ENCODE measurements at places on chromosomes 3 and 15.

- DNase-seq, result no peak
Measured at GRCh38 chr15:93170329-93170728, 81.3 kb upstream of the RGMA start.

DNA sequence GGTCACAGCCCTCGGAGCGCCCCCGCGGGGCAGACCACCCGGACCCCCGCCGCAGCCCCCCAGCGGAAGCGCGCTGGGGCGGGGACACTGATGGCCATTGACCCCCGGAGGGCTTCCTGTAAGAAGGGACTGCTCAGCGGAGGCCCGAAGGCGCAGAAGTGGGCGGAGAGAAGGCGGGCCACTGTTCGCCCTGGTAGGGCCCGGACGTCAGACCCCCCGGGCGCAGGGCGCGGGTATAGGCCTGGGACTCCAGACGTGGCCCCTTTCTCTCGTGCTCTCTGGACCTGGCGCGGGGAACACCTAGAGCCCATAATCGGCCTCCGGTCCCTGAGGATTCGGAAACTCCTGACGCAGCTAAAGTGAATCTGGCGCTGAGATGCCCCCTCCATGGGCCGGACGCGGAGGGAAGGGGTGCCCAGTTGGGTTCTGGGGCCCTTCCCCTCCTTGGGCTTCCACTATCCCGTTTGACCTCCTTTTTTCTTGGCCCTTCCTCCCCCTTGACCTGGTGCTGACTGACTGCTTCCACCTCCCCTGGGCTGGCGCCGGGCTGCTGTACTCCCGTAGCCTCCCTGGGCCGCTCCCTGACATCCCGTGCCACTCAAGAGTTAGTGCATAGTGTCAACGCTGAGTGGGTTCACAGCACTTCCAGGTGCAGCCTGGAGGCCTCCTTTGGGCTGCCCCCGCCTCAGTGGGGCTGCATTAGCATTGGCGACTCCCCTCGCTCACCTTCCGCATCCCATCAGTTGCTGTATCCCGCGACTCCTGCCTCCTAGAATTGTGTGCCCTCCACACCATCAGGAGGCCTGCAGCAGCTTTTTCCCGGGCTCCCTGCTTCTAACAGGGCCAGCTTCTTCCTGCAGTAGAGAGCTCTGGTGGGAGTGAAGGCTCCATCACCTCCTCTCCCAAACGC lies 694 bp downstream of the ABTB1 start:
- DNase-seq, result no peak

- DNase-seq, result no peak
Measured at GRCh38 chr3:80521081-80521480, 753.3 kb upstream of the ROBO1 start.

DNA sequence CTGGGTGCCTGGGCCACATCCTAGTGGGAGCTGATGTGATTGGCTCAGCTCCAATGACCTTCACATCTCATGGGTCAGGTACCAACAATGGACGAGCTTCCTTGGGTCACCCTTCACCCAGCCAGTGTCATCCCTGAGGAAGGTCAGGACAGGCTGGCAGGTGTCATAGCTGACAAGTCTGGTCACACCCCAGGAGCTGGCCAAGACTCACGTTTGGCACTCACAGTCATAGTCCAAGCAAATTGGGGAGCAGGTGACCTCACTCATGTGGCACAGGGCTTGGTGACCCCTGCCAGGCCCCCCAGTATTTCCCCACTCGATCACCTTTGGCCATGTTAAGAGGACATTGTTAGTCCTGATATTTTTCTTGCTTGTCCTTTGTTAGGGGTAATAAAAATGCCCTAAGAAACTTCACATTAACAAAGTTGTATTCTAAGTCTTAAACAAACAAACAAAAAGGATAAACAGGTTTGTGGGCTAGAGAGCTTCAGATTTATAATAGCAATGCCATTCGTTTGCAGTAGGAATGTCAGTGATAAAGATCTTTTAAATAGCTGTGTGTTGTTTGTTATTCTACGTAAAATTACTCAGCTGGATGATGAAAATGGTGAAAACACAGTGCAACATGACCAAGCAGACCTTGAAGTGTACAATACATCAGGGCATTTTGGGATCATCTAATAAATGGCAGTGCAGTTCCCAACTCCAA lies 79.5 kb upstream of the POMGNT2 start:
- no peak for DNase-seq

DNA sequence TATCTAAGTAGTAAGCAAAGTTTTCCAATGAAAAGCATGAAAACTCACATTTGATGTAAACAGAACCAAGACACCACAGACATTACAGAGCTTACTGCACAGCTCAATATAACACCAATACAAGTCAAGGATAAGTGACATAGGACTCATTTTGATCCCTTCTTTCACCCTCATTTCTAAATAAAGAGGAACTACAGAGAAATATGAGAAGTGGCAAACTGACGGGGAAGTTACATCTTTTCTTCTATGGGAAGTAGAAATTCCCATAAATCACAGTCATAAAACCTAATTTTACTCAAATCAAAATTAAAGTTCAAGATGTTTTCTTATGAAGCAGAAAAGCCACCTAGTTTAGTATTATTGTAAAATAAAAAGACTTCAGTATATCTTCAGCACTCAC lies 3.8 kb downstream of the ATG3 start:
- DNase-seq, result no peak

DNA sequence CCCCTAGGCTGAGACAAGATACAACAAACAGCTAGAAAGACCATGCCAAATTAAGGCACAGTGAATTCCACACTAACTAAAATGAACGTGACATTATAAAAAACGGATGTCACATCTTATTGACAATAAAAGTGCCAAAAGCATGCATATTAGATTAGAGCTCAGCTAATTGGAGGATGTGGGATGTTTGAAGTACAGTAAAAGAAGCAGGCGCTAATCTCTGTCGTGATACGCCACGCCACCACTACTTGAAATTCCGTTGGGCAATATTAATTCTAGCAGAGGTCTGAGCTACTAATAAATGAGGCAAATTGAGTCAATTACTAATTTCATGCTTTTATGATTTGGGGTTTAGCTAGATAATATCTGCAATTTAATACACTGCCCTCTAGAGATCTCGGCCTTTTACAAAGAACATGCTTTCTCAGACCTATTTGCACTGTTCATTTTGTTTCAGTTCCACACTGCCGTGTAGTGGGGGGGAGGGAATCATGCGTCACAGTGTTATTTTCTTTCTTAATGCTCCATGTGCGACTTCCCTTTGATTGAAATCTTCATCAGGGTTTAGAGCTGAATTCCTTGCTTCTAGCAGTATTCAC lies 52.9 kb upstream of the ROBO2 start:
- DNase-seq, result no peak

DNA sequence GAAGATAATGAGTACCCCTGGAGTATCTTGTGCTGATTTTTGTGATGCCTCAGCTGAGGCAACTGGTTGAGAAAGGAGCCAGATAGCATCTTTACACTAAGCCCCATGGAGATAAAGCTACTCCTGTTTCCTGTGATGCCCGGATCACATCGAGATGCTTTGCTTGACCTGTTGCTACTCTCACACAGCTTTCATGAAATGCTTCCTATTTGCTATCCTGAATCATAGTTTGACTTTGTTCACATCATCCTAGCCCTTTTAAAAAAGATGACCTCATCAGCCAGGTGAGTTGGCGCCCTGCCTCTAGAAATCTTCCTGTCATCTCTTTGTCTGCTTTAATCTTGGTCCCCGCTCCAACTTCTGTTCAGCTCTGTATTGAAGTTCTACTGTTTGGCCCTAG lies 409.6 kb upstream of the TBL1XR1 start:
- DNase-seq, result no peak

DNA sequence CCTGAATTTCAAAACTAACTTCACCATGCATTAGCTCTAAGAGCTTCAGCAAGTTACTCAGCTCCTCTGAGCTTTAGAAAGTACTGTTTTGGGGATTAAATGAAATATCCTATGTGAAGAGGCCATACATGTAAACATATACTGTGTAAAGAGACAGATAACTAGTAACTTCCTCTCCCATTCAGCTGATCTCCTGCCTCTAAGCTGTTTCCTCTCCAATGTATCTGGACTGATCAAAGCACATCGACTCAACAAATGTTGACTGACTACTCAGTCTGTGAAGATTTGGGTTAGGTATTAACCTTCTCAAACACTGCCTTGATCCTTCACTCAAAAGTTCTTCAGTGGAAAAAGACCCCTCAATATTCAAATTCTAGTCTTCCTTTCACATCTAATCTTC lies 82.0 kb downstream of the BOC start:
- DNase-seq, result no peak

DNA sequence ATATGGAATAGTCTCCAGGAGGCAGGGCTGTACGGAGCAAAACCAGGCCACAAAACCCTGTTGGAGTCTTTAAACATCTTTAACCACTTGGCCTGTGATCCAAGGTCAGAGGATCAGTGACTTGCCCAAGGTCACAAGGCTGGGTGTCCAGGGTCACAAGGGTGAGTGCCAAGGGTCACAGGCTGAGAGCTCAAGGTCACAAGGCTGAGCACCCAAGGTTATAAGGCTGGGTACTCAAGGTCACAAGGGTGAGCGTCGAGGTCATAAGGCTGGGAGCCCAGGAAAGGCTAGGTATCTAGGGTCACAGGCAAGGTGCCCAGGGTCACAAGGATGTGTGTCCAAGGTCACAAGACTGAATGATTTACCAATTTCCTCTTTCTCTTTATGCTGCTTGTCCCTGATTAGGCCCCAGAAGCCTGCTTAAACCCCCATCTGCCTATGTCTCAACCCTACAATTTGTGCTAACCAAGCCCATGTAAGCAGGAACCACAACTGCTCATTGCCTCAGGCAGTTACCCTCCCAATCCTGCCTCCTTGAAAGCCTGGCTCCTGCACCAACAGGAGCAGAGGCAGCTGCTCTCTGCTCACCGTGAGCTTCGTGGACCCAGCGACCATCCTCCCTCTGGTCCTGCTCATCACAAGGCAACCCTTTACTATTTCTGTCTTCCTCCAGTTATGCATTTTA lies 51.5 kb downstream of the MGLL start:
- DNase-seq, result no peak

GRCh38 chr15:73851689-73852088 lies 21.7 kb upstream of the TBC1D21 start:
- DNase-seq, result peak; percentile 22

DNA sequence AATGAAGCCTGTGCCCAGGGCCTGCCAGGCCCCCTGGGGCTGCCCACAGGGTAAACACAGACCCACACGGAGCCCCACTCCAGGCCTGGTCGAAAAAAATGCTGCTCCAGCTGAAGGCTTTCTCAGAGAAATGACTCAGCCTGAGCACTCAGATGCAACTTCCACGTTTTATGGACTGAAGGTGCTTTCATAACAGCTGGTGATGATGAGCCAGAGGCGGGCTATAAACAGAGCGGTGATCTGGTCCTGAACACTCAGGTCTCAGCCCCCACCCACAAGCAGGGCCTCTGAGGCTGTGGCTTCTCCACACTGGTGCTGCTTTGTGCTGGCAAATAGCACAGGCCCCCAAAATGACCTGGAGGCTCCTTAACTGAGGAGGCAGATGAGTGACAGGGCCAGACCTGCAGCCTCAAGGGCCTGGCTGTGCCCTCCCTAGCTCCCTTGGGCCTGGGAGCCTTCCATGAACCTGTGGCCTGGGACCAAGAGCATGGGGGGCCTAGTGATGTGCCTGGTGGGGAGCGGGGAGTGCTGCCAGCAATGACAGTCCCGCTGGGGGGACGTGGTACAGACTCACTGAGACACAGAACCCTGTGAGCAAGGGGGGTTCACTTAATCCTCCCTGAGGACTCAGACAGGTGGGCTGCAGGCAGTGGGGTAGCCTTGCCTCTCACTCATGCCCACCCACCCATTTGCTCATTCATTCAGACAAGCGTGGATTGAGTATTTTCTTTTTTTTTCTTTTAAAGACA lies 23.0 kb upstream of the FURIN start:
- DNase-seq, result no peak

DNA sequence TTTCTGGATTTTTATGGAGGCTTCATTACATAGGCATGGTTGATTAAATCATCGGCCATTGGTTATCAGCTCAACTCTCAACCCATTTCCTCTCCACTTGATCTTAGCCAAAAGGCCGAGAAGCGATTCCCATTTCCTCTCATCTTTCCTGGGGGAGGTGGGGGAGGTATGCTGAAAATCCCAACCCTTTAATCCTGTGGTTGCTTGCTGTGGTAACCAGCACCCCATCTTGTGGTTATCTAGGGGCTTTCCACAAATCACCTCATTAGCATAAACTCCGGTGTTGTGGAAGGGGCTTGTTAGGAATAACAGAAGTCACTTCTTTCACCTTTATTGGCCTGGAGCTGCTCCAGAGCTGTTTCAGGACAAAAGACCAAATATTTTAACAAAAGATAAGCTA lies 20.9 kb downstream of the PDE8A start:
- no peak for DNase-seq

- no peak for DNase-seq
Measured at GRCh38 chr15:85889956-85890619, 95.4 kb upstream of the KLHL25 start.

DNA sequence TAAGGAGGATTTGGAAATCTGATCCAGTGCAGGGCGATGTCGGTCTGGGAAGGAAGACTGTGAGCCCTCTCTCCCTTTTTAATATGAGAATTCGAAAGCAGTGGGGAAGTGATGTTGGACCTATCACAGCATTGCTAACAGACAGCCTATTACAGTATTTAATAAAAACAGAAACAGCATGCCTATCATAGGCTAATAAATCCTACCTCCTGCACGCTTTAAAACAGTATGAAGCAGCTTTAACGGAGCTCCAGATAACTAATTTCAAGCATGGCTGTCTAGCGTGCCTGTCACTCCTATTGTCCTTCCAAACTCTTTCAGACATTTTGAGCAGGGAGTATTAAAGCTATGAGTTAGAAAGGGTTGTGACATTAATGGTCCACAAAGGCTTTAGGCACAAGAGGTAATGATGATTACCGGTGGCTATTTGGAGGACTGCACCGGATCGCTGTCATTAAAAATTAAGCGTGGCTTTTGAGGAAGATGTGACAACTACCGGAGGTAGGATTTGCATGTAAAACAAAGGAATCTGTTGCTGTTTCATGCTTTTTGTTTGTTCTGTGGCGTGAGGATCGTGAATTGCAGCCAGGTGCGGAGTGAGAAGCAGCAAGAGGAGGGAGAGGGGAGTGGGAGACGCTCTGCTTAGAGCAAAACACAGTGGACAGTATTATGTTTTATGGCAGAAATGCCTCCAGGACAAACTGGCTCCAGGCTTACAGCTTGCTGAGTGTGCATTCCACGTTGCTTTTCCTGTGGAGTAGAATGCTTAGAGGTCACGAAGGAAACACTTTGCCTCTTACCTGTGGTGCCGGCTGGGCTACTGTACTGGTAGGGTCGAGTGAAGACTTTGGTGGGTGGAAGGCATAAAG lies at the start of gene KCNMB2:
Gene KCNMB2, plus strand, starts transcription at position 226 of the 869 bp plus-strand sequence.
- DNase-seq, result no peak

GRCh38 chr3:10194328-10195071 lies 29.8 kb downstream of the IRAK2 start:
- DNase-seq, result no peak

DNA sequence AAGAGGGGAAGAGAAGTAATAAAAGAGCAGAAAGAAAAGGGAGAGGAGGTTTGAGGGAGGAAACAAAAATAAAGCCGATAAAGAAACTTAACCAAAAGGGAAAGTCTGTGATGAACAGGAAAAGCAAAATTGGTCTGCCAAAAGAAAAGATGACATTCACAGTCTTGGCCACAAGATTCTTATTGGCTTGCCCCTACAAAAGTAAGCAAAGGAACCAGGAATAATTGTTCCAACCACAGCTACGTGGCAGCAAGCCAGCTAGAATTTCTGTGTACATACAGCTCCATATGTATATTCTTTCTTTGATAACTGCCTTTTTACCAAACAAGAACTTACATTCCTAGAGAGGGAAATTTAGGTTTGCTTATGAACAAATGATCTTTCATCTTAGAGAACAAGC lies 79.6 kb downstream of the MLH1 start:
- no peak for DNase-seq

- no peak for DNase-seq
Measured at GRCh38 chr15:85116925-85117646, 135.4 kb downstream of the PDE8A start.

GRCh38 chr3:113231827-113232253 lies 20.5 kb downstream of the BOC start:
- peak; percentile 50 for DNase-seq

Data from HCT116 (cell line).